ENCODE measurements at places on chromosomes 16 and 17.

- DNase-seq = peak; percentile 86
Measured at GRCh38 chr17:3659541-3660111, 8.8 kb downstream of the TAX1BP3 start.

- no peak for DNase-seq
Measured at GRCh38 chr17:75645501-75645888, 12.3 kb downstream of the SMIM5 start.

GRCh38 chr17:57182621-57183020 is 73.7 kb upstream of the MSI2 start:
- no peak for DNase-seq

GRCh38 chr17:80523956-80524712 is 20.5 kb upstream of the RPTOR start:
- DNase-seq = no peak

DNA sequence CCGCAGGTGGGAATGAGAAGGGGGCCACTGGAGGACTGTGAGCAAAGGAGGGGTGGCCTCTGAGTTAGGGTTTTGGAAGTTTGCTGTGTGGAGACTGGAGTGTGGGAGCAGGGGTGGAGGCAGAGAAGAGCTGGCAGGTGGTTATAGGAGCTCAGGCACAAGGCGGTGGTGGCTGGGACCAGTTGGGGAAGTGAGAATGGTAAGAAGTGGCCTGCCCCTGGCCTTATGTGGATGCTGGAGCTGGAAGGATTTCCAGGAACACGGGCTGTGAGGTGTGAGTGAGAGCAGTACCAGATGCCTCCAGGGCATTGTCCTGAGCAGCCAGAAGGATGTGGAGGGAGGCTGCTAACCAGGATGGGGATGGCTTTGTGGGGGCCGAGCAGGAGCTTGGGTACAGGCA is 277.2 kb downstream of the SNX29 start:
- DNase-seq = no peak

GRCh38 chr17:75899767-75900468 is 3.2 kb upstream of the TRIM65 start:
- DNase-seq = no peak

- no peak for DNase-seq
Measured at GRCh38 chr17:17540278-17540906, 44.2 kb upstream of the RASD1 start.

DNA sequence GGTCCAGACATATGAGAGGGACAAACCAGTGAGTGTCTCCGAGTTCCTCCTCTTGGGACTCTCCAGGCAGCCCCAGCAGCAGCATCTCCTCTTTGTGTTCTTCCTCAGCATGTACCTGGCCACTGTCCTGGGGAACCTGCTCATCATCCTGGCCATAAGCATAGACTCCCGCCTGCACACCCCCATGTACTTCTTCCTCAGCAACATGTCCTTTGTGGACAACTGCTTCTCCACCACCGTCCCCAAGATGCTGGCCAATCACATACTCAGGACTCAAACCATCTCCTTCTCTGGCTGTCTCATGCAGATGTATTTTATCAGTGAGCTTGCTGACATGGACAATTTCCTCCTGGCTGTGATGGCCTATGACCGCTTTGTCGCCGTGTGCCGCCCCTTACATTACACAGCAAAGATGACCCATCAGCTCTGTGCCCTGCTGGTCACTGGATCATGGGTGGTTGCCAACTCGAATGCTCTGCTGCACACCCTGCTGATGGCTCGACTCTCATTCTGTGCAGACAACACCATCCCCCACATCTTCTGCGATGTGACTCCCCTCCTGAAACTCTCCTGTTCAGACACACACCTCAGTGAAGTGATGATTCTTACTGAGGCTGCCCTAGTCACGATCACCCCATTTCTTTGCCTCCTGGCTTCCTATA is 19.2 kb downstream of the ZNF200 start:
- DNase-seq = no peak

- DNase-seq = no peak
Measured at GRCh38 chr16:14292051-14292825, 221.1 kb downstream of the MRTFB start.

DNA sequence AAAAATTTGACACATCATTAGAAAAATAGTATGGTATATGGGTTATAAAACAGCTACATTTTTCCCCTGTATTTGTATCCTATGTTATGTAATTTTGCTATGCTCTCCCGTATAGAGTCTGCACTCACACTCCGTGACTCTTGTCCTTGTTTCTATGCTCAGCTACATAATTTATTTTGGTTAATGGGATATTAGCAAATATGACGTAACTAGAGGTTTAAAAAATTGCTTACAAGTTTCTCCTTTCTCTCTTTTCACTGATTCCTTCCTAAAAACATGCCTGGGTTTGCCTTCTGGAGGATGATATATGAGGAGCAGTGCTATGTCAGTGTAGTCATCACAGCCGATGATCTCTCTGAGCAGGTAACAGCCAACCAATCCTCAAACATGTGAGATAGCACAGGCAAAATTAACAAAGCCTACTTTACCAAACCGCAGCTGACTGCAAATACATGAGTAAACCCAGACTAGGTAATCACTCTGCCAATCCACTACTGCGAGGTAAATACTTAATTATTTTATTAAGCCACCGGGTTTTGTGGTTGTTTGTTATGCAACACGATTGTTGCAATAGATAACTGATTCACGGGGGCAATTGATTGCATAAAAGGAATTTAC is 126.9 kb downstream of the KIF2B start:
- no peak for DNase-seq

DNA sequence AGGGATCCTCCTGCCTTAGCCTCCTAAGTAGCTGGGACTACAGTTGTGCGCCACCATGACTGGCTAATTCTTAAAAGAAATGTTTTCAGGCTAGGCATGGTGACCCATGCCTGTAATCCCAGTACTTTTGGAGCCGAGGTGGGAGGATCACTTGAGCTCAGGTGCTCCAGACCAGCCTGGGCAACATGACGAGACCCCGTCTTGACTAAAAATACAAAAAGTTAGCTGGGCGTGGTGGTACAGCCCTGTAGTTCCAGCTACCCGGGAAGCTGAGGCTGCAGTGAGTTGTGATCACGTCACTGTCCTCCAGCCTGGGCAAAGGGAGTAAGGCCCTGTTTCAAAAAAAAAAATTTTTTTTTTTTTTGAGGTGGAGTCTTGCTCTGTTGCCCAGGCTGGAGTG is 173.1 kb downstream of the SEC14L1 start:
- no peak for DNase-seq

DNA sequence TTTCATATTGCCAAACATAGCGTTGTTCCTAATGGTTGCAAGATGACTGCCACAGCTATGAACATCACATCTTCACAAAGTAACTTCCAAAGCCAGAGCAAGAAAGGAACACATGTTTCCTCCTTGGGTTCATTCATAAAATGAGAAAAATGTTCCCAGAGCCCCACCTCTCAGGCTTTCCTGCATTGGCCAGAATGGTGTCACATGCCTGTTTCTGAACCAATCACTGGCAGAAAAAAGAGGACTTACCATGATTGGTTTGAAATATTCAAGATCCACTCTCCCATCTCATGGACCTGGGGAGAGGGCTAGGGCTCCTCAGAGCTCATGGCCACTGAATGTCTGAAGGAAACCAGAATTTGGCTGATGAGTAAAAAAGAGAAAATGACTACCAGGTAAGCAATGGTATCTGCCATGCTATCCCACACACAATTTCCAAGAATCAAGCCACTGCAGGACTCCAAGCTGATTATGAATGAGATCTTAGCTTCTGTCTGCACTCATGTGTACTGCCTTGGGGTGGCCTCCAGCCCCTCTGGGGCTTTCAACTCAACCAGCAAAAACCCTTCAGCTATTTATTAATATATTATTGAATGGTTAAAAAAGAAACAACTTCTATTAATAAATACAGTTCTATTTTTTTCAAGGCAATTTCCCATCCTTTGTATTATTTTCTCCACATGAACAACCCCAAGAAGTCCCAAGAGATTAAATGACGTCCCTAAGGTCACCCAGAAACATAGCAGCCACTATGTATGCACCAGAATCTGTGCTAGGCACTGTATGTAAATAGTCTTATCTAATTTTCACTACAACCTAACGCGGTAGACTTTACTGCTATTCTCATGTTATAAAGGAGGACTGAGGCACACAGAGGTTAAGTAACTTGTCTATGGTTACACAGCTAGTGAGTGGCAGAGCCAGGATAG is 61.4 kb upstream of the TMC5 start:
- DNase-seq = no peak

DNA sequence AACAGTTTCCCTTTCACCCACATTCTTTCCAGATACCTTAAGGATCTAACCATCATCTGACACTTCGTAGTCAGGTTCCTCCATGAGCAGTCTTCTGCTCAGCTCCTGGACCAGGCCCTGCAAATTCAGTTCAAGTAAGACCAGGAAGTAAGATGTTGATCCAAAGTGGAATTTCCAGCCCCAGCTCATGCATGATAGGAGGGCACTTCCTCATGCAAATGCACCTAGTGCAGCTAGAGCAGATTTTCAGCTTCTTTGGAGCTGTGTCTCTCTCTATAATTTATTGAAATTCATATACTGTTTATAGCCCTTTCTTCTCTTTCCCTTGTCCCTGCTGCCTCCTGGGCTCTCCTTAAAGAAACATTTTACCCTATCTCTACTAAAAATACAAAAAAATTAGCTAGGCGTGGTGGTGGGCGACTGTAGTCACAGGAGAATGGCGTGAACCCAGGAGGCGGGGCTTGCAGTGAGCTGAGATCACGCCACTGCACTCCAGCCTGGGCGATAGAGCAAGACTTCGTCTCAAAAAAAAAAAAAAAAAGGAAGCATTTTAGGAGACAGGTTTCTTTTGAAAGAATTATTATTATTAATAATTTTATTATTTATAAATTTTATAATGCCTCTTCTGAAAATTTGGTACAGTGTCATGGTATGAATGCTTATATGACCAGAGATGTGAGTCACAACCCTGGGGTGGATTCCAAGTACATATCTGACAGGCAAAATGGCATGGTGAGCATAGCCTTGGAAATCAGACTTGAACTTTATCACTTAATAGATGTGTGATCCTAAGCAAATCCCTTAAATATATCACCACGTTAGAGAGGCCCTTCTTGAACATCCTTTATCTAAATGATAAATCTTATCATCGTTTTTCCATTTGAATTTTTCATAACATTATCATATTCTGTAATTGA is 94.3 kb downstream of the SSH2 start:
- no peak for DNase-seq

GRCh38 chr17:31225831-31226230 is 71.2 kb downstream of the OMG start:
- no peak for DNase-seq

DNA sequence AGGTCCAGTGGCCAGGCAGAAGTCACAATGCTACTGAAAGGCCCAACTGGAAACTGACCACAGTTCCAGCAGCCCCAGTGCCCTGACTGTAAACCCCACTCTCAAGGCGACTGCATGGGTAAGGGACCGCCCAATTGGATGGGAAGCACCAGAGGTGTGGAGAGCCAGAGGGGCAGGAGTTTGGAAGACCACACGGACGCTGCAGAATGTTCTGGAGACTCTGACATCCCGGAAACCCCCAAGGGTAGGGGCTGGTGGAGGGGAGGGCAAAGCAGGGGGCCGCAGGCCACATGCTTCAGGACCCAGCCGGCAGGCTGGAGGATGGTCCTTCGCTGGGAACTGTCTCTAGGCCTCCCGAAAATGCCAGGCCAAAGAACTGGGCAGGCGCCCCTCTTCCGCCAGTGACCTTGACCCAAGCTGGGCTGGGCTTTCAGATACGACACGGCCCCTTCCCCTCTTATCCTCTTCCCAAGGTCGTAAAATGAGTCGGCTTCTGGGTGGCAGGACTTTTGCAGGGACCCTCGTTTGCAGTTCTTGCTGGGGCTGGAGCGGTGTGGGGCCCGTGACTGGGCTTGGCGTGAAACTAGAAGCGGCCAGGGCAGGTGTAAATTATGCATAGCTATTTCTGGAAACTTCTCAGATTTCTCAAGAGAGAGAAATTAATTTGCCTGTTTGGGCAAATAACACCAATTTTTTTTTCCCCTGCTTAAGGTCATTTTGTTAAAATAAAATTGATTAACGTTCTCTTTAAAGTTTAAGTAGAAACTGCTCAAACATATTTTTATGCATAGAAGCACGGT is 110.2 kb downstream of the C16orf78 start:
- DNase-seq = no peak

GRCh38 chr17:21089145-21089544 is 37.6 kb upstream of the DHRS7B start:
- DNase-seq = no peak

- no peak for DNase-seq
Measured at GRCh38 chr16:64181271-64181925, 940.5 kb downstream of the CDH11 start.

DNA sequence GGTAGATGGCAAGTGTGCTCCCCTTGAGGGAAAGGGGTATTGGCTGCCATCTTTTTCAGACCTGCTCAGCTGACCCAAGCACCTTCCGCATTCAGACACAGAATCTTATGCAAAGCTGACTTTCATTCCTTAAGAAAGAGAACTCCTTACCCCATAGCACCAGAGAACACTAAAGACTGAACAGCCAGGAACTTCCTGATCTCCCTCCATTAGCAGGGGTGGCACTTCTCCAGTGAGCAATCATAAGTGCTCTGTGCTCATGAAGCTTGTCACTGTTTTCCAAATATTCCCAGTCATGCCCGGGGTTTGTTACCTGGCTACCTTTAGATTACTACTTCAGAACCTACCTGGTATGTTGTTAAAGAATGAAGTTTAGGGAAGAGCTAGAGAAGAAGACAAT is 11.9 kb downstream of the HSD17B2 start:
- DNase-seq = no peak

DNA sequence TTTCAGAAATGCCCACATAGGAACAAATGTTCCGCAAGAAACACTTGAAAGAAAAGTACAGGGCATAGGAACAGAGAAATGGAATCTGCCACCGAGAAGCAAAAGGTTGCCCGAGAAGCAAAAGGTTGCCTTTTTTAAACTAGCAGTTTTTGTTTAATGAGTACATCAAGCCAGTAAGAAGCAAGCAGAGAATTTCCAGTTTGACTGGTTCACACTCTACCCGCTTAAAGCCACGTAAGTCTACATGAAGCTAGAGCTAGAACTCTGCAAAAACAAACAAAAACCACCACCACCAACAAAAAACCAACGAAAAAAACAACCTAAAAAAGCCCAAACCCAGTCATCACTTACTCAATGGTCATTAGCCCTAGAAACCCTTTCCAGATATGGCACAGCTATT is 144.3 kb downstream of the MAP2K6 start:
- no peak for DNase-seq

- no peak for DNase-seq
Measured at GRCh38 chr16:71919035-71919434, 23.7 kb downstream of the IST1 start.

DNA sequence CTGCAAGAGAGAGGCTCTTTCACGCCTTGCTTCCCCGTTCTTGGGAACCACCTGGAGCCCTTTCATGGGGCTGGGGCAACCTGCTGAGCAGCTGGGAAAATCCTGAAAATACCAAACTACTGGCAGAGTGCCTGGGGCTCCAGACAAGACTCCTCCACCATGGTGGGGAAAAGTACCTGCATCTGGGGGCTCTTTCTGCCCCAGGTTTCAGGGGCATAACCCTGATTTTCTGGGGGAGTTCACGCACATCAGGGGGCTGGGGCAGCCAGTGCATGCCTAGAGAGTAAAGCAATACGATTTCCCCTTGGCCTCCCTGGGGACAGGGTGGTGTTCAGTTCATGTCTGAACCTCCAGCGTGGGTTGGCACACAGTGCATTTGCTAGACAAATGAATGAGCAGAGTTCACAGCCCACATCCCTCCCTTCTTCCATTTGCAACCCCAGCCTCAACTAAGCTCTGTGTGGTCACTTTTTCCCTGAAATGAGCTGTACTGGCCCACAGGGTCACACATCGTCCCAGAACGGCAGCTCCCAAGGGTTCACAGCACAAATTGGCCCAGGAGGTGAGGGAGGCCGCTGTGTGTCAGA is 5.2 kb upstream of the CDC42EP4 start:
- DNase-seq = no peak

GRCh38 chr17:57016764-57017116 is 38.8 kb downstream of the SCPEP1 start:
- no peak for DNase-seq

All from heart left ventricle (tissue), 16 donors.